ENCODE measurements at places on chromosomes 4 and X.

DNA sequence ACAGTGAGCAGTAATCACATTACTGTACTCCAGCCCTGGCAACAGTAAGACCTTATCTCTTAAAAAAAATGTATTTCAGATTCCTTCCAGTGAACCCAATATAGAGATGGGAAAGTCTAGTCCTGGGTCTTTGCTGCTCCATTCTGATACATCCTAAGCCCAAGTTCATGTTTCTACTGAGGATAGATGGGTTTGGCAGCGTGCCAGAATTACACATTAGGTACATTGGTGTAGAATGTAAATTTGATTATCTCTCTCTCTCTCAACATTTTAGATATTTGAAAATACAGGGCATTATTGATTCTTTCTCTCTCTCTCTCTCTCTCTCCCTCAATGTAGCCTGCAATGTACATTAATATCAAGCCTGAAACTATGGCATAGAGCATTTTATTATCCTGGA, 43.5 kb upstream of the ZNF330 start:
- no peak for DNase-seq

DNA sequence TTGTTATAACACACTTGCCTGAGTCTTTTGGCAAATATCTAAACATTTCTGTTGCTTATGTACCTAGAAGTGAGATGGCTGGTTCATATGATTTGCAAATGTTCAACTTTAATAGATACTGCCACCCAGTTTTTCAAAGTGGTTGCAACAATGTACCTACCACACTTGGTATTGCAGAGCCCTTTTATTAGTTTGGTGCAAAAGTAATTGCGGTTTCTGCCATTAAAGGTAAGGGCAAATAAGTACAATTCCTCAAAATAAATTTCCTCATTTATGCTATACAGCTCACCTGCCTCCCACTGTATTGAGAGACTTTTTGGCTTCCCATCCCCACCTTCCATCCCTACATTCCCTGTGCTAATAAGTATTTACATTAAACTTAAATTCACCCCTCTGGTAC, 47.7 kb upstream of the COL25A1 start:
- DNase-seq = no peak

DNA sequence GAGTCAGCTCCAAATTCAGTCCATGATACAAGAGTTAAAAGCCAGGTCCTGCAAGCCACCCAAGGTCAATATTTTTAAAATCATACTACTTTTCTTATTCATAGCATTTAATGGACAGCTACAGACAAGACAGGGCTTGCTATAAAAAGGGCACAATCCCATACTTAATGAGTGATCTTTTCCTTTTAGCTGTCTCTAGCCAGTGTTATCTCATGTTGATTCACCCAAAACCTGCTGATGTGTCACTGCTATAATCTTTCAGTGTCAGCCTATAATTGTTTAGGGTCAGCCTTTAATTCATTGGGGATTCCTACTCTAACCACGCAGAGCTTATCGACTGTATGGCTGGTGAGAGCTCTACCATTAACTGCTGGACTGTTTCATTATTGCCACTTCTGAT, 51.2 kb upstream of the HCCS start:
- DNase-seq = no peak

- DNase-seq = no peak
These were observed 49.2 kb downstream of the DDX53 start for GRCh38 chrX:23048806-23049573.

- no peak for DNase-seq
These were observed 41.5 kb downstream of the QRFPR start for GRCh38 chr4:121339307-121339706.

DNA sequence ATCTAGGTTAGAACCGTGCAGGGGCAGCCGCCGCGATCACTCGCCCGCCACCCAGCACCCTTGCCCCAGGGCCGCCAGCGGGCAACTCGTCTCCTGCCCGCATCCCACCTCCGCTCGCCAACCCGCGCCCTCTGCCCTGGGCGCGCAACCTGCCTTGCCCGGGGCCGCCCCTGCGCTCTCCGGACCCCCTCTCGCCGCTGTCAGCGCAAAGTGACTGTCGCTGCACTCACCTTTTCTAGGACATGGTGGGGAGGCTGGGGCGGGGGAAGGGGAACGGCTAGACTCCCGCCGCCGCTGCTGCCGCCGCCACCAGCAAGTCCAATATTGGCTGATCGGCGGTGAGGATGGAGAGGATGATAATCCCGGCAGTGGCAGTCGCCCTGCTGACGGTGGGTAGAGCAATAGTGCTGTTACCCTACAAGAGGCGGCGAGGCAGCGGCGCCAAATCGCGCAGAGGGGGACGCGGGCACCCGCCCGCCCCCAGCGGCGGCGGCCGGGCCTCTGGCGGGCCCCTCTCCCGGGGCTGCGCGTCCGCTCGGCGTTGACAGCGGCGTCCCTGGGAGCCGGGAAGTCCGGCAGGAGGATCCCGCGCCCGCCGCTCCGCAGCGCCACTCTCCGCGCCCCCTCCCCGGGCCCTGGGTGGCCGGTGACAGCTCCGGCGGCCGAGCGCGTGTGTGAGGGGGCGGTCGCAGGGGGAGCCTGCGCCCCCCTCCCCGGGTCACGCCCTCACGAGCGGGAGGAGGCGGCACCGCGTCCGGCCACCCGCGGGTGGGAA, 2.3 kb upstream of the NR3C2 start:
- peak; percentile 33 for DNase-seq

DNA sequence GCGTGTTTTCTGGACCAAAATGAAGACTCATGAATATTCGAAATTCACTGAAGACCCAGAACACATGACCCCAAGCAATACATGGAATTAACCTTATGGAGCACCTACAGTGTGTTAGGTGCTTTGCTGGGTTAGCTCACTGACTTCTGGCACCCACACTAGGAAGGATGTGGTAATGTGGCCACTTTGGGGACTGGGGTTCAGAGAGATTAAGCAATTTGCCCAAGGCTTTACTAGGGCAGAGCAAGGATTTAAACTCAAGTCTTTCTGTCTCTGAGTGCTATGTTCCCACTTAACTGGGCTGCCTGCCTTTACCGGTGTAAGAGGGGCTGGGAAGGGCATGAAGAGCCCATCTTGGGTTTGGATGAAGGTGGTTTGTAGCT, 162.0 kb upstream of the ATP6AP2 start:
- peak; percentile 2 for DNase-seq

DNA sequence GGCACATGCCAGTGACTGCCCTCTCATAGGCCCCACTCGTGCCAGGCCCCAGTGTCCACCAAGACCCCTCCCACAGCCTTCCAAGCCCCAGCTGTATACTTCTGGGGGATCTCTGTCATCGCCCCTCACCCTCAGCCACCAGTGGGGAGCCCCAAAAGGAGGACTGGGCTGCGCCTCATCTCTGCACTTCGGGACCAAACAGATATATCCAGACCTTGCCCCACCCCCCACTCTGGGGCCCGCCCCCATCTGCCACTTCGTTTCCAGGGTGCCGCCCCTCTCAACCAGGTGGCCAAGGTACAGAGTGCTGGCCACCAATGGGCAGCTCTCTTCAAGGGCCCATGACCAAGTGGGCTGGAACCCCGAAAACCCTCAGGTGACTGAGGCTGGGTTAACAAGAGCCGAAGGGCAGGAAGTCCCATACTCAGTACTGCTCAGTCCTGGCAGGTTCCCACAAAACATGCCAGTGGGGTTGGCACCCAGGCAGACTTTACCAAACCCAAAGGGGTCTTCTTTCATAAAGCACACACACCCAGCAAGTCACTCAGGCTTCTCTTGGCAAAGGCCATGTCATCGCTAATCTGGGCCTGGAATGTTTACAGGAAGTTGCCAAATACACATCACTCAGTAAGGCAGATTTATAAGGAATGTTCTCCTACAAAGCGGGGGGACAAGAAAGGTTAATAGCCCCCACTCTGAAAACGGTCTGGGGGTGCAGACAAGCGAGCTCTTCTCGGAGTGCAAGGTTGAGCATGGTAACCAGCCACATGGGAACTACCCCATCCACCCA, 4.4 kb downstream of the ZFYVE28 start:
- no peak for DNase-seq

- no peak for DNase-seq
These were observed 6.2 kb downstream of the GAK start for GRCh38 chr4:925771-926500.

- DNase-seq = no peak
These were observed 79.2 kb upstream of the NALF2 start for GRCh38 chrX:69424910-69425309.

- no peak for DNase-seq
These were observed 127.6 kb downstream of the EIF4E start for GRCh38 chr4:98801259-98801725.

DNA sequence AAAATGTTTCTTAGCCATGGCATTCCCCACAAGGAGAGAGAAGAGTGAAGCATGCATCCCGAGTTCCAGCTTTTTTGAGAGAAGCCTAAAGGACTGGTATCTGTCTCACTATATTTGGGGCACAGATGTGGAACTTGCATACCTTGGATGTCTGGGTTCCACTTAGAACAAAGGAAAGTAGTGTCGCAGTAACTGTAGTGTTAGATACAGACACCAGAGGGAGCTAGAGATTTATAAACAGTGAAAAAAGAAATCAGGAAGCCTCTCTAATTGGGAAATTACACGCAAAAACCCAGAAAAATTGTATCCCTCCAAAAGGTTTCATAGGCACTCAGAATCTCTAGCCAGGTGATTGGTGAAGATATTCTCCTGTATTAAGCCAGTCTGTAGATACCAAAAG, 34.4 kb downstream of the AGTR2 start:
- no peak for DNase-seq

- no peak for DNase-seq
These were observed 374.3 kb downstream of the IQCM start for GRCh38 chr4:149441338-149441737.

Measured in CD4-positive, alpha-beta T cell treated with Interleukin-6 at 100 ng/mL for 8 hours (primary cell).